ENCODE measurements at places on chromosomes 12 and 14. TPM values are rescaled to one million over a fixed set of nuclear protein-coding genes. Genes with fewer than 3 reads are reported as not detected.

LRRC9 gene
- total RNA-seq = 0.24 TPM

CCDC184 gene
- 0.67 TPM for total RNA-seq

INHBC gene
- total RNA-seq = not detected

PTPRO gene
- 1.2 TPM for total RNA-seq

EIF2S3B gene
- 0.62 TPM for total RNA-seq

CIPC gene
- 45.9 TPM for total RNA-seq

HPD gene
- 1.3 TPM for total RNA-seq

RNF212B gene
- total RNA-seq = not detected

RIMKLB gene
- total RNA-seq = 13.8 TPM

IL26 gene
- not detected for total RNA-seq

LTB4R2 gene
- 2.2 TPM for total RNA-seq

BDKRB1 gene
- total RNA-seq = not detected

SAMD15 gene
- total RNA-seq = 0.11 TPM

ARHGDIB gene
- 45.1 TPM for total RNA-seq

KRT77 gene
- total RNA-seq = not detected

TSPAN19 gene
- not detected for total RNA-seq

KRT3 gene
- not detected for total RNA-seq

IGF1 gene
- total RNA-seq = 20.1 TPM

TBX3 gene
- total RNA-seq = 17.1 TPM

KRT72 gene
- not detected for total RNA-seq

APOF gene
- not detected for total RNA-seq

TMEM121 gene
- total RNA-seq = 1.3 TPM

MUCL1 gene
- total RNA-seq = not detected

OAS2 gene
- 6.4 TPM for total RNA-seq

AKAP6 gene
- 249 TPM for total RNA-seq

DBX2 gene
- total RNA-seq = 0.19 TPM

NKX2-8 gene
- total RNA-seq = not detected

SMIM41 gene
- not detected for total RNA-seq

SFSWAP gene
- 20.9 TPM for total RNA-seq
